OCI-M1 (cell line): ENCODE measurements at places on chromosomes 16 and 17.
A peak's percentile ranks its signal among the peaks of the same experiment; 100 is the strongest.

GRCh38 chr16:81315271-81316175, 761 bp downstream of the GAN start:
- peak; percentile 59 for DNase-seq

GRCh38 chr17:28963841-28964240, 12.5 kb upstream of the PHF12 start:
- no peak for DNase-seq

GRCh38 chr17:43324205-43324893, 74.4 kb upstream of the ARL4D start:
- no peak for DNase-seq

DNA sequence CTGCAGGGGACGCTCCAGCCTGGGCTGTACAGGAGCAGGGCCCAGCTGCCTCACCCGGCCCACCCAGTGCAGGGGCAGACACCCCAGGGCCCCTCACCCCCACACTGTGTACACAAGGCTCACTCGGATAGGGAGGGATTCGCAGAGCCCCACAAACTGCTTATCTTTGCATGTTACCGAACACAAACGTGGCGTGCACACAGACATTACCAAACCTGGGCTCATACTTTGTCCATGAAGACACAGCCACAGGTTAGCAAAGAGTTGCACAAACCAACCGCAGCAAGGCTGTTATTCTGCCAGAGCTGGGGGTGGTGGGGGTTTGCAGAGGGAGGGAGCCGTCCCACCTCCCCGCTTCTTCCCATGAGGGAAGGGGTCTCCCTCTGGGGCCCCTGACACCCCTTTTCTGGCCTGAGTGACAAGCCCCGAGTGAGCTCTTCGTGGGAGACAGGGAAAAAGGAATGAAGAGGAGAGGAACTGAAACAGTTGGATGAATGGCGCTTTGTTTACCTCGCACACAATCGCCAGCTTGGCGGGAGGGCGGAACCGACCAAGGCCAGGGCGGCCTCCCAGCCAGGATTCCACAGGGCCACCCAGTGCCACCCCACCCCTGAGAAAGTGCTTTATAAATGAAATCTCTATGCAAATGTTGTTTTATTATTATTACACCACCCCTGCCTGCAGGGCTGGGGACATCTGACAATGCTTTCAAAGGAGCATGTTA, 434 bp upstream of the CPSF4L start:
- DNase-seq = no peak

- no peak for DNase-seq
Observed at GRCh38 chr17:42308446-42308845, 20.1 kb downstream of the STAT5A start.

GRCh38 chr16:56977823-56978430, 11.4 kb upstream of the NLRC5 start:
- DNase-seq = no peak

DNA sequence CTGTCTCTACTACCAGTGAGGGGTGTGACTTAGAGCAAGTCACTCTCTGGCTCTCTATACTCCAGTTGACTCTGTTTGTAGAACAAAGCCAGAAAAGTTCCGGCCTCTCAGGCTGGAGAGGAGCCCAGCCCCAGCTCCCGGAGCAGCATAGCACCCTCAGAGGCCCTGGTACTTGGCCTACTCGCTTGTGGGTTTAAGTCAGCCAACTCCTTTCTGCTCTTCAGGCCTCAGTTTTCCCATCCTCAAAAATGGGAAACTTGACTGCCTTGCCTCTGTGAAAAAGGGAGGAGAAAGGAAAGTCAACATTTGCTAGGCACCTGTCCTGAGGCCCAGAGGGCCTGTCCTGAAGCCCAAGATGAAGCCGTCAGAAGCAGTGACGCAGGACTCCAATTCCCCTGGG, 1.1 kb downstream of the CHST6 start:
- no peak for DNase-seq

- DNase-seq = no peak
Observed at GRCh38 chr17:78706271-78706915, 75.7 kb downstream of the CYTH1 start.

DNA sequence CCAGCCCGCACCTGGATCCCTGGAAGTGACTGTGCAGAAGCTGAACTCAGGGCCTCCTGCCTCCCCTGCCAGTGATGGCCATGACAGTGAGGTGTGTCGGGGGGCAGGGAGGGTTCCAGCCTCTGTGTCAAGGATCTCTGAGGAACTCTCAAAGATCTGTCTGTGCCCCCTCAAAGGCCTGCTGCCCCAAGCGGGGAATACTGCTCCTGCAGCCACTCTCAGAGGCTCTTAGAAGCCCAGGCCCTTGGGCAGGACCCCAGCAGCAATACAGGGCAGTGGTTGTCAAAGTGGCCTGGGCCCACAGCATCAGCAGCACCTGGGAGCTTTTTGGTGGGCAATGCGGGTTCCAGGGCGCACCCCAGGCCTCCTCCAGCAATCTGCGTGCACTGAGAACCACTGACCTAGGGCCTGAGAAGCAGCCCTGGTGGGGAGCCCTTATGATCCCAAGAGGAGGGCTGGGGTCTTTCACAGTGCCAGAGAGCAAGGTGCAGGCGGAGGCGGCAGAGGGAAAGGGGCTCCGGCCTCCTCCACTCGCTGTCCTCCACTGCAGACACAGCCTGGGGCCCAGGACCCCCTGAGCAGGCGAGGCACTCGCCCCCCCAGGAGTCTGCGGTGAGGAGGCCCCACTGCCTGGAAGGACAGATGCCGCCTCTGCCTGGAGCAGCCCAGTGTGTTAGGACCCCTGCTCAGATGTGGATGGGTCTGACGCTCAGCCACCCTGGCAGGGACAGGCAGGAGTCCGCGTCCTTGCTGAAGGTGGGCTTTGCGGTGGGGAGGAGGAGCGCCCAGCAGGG, 42.1 kb downstream of the ENGASE start:
- no peak for DNase-seq

DNA sequence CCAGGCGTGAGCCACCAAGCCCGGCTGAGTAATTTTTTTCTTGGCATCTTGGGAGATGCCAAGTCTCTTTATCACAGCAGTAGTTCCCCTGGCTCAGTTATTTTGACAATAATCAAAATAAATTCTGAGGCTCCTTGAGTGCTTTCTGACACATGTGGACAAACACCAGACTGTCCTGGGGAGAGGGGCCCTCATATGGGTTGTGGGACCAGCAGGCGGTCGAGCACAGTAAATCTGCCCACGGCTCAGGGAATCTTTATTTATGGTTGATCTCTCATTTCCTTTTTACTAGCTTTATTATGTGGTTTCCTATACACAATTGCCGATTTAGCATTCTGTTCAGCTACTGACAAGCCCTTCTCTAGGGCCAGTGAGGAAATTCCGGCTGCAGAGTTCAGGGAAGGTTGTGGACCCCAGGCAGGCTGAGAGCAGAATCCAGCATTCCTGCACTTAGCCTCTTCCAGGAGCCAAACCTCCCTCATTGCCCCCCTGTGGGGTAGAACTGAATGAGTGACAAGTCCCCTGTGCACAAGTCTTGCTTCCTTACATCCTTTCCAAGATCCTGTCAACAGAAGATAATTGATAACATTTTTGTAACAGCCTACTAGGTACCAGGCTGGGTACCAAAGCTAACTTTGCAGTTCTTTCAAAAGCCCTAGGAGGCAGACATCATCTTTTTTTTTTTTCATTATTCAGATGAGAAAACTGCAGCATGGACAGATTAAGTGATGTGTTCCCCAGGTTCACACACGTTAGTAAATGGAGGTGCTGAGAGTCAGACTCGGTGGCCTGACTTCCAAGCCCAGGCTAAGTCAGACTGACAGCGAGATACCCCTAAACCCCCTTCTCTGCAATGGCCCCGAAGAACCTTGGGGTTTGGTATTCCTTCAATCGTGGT, 40.2 kb downstream of the HS3ST3B1 start:
- no peak for DNase-seq

GRCh38 chr16:64657316-64658011, 464.4 kb downstream of the CDH11 start:
- no peak for DNase-seq

DNA sequence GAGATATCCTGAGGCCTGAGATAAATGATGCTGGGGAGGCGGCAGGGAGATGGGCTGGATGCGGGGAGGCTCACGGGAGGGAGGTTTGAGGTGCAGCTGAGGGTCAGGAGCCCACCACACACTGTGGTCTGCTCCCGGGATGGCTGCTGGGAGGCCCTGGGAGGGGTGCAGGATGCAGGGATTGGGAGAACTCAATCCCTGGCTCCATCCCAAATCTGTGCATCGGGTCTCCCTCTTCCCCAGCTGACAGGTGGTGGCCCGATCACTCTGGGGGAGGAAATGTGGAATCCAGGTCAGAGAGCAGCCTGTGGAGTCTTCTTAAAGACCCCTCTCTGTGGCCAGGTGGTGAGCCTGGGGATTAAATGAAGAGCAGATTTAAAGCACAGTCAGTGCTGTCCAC, 12.0 kb downstream of the PHB1 start:
- no peak for DNase-seq

- no peak for DNase-seq
Observed at GRCh38 chr17:44549686-44550085, 7.6 kb upstream of the FZD2 start.

GRCh38 chr17:19384723-19385391, 2.1 kb downstream of the MFAP4 start:
- DNase-seq = peak; percentile 48

GRCh38 chr16:71479420-71479819, 9.7 kb downstream of the ZNF19 start:
- DNase-seq = peak; percentile 94

DNA sequence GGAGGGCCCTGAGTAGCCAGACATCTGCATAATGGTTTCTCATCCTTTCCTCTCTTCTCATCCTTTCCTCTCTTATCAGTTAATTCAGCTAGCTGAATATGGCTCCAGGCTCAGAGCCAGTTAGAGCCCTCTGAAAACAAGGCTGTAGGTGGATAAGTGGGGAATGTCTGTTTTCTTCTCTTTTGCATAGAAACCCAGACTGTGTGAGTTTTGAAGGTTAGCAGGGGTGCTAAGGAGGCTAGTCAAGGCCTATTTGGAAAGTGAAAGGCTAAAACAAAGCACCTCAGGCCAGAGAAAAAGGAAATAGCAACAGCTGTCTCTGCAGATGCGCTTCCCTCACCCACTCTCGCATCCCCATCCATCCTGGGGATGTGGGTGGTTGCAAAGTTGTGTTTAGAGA, 420.9 kb downstream of the SHISA9 start:
- DNase-seq = no peak

DNA sequence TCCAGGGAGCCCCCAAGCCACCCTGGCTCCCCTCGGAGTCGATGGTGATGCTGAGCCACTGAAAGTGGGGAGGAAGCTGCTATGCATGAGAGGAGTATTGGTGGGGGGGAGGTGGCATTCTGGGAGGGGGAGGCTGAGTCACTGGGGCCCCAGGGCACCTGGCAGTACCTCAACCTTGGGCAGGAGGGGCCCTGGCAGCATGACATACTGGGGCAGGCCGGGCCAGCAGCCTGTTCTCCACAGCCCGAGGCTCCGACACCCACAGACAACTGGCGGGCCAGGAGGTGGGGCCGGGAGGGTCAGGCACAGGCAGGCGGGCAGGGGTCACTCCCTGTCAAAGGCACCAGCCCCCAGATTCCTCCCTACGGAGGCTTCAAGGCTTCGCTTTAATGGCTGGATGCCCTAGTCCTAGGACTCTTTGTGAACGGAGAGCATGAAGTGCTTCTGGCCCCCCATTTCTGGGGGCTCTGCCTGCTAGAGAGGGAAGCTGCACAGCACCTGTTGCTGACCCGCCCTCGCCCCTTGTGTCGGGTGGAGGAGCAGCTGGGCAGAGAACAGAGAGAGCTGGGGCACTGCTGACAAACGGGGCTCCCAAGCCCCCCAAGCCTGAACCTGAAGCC, 928 bp downstream of the CASKIN2 start:
- DNase-seq = no peak

DNA sequence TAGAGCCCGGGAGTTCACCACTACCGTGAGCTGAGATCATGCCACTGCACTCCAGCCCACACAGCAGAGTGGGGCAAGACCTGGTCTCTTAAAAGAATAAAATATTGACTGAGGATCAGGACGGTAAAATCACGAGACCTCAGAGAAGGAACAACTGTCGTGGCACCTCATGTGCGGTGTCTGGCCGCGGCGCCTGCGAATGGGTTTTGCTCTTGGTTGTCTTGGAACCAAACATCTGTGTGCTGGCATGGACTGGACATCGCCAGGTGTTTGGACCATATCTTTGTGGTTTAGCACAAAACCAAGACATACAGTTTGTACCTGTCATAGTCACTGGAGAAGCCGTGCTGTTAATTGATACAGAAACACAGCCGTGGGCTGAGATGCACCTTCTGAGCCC, 212.9 kb upstream of the CHMP6 start:
- no peak for DNase-seq

- no peak for DNase-seq
Observed at GRCh38 chr16:27720731-27721530, 171.0 kb downstream of the KATNIP start.

- DNase-seq = no peak
Observed at GRCh38 chr17:80919331-80920311, 72.0 kb upstream of the CHMP6 start.

GRCh38 chr16:84806256-84806889, 13.4 kb upstream of the CRISPLD2 start:
- peak; percentile 83 for DNase-seq

GRCh38 chr17:66414561-66415175, 112.3 kb downstream of the PRKCA start:
- no peak for DNase-seq

GRCh38 chr16:84582958-84583516, 34.8 kb downstream of the COTL1 start:
- DNase-seq = no peak

GRCh38 chr16:70796301-70796700, 4.7 kb downstream of the VAC14 start:
- no peak for DNase-seq

DNA sequence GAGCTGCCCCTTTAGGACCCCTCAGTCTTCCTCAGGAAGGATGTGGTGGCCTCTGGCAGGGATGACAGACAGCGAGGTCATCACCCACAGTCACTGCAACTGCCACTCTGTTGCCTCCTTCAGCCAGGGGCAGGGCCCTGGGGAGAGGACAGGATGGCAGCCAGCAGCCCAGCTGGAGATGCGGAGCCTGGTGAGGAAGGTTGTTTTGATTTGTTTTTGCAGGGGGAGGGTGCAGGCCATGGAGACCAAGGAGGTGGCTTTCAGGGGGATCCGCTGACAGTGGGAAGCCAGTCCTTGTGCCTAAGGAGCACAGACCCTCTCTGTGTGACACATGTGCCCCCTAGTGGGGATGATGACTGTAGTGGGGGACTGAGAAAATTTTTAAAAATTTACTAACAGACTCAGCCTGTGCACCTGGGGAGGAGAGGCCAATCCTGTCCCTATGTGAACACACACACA, 7.4 kb downstream of the PRCD start:
- peak; percentile 77 for DNase-seq

GRCh38 chr16:79758615-79759346, 158.2 kb upstream of the MAF start:
- DNase-seq = no peak

- no peak for DNase-seq
Observed at GRCh38 chr16:72537664-72538063, 365.7 kb upstream of the PMFBP1 start.
